ENCODE measurements at places on chromosomes 2 and 18.

GRCh38 chr2:69499242-69499641, 62.0 kb upstream of the NFU1 start:
- DNase-seq, result no peak

DNA sequence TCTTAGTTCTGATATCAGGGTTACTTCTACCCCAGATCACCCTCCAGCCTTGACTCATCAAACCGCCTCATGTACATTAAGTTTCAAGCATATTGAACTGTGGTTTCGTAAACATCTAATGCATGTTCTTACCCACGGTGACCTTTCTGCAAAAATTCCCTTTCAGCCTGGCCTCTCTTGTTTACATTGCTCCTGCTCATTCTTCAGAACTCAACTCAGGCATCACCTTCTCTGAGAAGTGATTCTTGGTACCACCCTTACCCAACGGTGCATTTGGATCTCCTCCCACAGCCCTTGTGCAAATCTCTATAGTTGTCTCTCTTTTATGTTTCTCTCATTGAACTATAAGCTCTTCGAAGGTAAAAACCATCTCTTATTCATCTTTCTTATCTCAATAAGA, 503.1 kb upstream of the PKDCC start:
- DNase-seq, result no peak

DNA sequence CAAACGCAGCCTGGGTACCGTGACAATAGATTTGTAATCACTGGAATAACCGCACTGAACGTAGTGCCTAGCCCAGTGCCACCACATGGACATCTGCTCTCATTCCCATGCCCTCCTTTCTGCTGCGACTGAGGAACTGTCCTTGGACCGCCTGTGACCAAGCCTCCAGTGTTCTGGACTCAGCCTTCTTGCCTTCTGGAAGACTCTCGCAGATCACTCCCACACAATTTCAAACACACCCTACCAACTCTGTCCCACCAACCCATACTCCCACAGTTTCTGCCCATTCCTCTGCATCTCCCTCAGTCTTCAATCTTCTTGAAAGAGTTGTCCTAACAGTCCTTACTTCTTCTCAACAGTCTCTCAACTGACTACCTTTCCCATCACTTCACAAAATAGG, 2.1 kb downstream of the RNF149 start:
- no peak for DNase-seq

GRCh38 chr2:121336528-121337294, 51.7 kb upstream of the TFCP2L1 start:
- DNase-seq, result no peak

DNA sequence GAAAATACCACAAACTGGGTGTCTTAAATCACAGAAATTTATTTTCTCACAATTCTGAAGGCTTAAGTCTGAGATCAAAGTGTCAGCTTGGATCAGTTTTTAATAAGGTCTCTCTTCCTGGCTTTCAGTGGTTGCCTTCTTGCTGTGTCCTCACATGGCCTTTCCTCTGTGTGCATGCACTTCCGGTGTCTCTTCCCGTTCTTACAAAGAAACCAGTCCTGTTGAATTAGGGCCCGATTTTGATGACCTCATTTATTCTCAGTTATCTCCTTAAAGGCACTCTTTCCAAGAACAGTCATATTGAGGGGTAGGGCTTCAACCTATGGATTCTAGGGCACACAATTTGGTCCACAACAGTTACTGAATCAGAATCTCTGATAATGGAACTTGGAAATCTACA, 5.4 kb upstream of the XIRP2 start:
- no peak for DNase-seq

- DNase-seq, result no peak
Observed at GRCh38 chr18:78622907-78623541, 356.6 kb upstream of the SALL3 start.

DNA sequence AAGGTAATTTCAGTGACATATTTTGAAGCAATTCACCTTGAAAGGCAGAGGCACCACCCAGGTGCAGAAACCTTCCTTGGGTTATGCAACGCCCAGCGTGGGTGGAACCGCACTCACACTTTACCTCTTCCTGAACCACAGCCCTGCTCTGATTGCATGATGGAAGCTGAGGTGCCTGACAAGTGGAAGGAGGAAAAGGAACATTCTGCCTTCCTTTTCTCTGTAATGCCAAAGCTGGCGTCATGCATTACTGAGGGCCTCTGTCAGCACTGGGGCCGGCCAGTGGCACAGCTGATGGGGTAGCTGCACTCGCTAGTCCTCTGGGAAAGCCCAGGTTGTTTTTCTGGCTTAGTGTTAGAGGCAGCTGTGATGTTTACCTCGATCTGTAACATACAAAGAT, 266.5 kb downstream of the NEDD4L start:
- no peak for DNase-seq

- no peak for DNase-seq
Observed at GRCh38 chr18:77851802-77852201, 602.2 kb downstream of the GALR1 start.

DNA sequence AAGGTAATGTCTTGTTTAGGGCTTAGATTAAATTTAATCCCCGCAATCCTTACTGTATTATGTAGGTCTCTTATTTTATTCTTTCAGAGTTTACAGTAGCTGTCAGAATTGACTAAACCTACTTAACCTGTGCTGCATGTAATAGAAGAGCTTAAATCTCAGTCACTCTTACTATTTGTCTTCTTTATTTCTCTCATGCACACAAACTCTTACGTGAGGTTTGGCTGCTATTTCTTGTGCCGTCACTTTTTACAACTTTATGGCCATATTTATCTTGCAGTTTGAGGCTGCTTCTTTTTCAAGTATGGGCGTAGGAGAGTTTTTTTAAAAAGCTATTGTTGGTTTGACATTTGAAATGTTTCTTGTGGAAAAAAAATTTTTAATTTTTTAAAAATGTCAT, 12.0 kb downstream of the DNAJC10 start:
- DNase-seq, result no peak

DNA sequence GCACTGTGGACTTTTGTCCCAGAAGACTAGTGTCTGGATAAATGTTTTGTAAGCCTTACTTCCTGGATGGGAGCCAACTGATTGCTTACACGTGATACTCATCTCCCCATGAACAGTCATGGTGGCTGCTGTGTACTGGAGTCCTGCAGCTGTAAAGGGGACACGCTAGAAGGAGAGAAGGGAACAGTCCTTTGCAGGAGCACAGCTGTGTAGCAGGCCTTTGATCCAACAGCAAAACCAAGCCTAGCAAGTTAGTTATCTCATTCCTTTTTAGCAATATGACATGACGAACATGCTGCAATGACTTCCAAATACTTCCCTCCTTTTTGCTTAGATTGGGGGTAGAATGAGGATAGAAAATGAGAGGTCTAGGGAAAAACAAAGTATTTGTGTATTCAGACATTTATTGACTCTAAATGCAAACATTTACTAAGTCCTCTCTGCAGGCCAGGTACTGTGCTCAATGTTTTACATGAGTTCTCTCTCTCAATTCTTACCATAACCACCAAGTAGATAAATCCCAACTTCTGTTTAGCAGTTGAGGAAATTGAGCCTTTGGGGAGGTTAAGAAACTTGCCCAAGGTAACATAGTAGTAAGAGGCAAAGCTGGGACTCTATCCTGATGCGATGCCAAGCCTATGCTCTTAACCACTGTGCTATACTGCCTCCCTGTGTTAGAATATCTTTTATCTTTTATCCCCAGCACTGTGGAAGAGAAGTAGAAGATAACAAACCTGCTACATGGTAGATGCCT, 55.4 kb upstream of the CD28 start:
- DNase-seq, result peak; percentile 26

- DNase-seq, result no peak
Observed at GRCh38 chr2:42077343-42077742, 29.5 kb downstream of the PKDCC start.

GRCh38 chr2:26356111-26356510, 9.5 kb upstream of the ADGRF3 start:
- no peak for DNase-seq

GRCh38 chr18:11883153-11883552, 25.0 kb downstream of the MPPE1 start:
- no peak for DNase-seq

- DNase-seq, result no peak
Observed at GRCh38 chr2:235596272-235596671, 102.4 kb downstream of the AGAP1 start.

- DNase-seq, result no peak
Observed at GRCh38 chr2:45178854-45179253, 169.6 kb upstream of the SIX2 start.

DNA sequence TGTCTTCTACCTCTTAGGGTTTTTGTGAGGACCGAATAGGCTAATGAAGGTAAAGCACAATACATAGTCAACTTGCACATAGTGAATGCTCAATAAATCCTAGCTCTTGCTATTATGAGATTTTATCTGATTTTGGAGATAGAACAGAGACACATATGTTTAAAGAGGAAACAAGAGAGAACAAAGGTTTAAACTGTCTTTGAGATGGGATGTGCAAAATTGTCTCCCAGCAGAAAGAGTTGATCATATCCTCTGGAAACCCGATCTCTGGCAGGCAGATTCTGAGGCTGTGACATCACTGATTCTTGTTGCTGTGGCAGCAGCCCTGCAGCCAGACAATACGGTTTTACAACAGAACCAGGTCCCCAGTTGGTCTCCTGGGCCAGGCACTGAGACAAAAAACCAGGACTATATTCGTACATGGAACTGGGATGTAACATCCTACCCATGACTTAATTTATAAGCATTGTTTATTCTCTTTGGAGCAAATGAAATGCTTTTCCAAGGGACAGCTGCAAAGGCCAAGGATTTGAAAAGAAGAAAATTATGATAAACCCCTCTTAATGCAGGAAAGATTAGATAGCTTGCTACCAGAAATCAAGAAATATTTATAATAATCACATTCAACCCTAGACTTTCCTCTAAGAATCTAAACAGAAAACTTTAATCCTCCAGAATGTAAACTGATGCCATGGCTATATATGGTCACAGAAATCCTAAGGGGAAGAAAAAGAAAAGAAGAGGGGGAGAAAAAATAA, 80.2 kb downstream of the SLC8A1 start:
- DNase-seq, result no peak

GRCh38 chr2:151297882-151298281, 8.4 kb upstream of the NMI start:
- no peak for DNase-seq

- no peak for DNase-seq
Observed at GRCh38 chr2:180416627-180417026, 409.5 kb upstream of the CWC22 start.

DNA sequence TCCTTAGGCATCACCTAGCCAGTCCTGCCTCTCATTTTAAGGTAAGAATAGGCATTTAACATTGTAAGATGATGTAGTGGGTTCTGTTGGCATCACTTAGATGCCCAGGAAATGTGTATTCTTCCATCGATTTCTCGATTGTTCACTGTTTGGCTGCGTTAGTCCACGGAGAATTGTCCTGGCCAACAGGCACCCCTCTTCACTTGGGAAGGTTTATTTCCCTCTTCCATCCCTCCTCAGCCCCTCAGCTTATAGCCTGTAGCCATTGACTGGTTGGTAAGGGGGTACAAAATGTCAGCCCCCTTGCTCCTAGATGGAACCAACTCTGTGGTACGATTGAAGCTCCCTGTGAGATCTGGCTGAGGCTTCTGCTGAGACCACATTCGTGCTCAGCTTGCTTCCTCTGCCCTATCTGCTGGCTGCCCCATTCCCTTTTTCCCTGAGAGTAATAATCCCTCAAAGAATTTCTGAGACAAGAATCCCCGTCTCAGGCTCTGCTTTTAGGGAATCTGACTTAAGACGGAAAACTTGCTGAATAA, 43.4 kb downstream of the PLEKHA3 start:
- no peak for DNase-seq

DNA sequence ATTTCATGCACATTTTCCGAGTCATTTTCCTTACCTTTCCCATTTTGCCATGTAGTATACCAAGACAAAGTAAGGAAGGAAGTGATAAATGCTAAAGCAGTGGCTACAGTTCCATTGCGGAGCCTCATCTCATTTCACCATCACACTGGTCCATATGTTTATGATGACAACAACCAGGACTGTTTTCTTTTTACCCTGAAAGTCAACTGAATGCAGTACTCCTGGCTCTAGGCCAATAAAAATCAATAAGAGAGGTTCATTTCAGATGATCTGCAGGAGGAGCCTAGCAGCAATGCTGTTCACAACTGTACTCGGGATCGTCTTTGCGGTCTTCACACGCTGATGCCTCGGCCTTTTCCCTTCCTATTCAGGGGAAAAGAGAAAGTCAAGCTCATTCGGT, 4.7 kb downstream of the MGAT4A start:
- no peak for DNase-seq

GRCh38 chr18:78082816-78083215, 833.2 kb downstream of the GALR1 start:
- DNase-seq, result no peak

DNA sequence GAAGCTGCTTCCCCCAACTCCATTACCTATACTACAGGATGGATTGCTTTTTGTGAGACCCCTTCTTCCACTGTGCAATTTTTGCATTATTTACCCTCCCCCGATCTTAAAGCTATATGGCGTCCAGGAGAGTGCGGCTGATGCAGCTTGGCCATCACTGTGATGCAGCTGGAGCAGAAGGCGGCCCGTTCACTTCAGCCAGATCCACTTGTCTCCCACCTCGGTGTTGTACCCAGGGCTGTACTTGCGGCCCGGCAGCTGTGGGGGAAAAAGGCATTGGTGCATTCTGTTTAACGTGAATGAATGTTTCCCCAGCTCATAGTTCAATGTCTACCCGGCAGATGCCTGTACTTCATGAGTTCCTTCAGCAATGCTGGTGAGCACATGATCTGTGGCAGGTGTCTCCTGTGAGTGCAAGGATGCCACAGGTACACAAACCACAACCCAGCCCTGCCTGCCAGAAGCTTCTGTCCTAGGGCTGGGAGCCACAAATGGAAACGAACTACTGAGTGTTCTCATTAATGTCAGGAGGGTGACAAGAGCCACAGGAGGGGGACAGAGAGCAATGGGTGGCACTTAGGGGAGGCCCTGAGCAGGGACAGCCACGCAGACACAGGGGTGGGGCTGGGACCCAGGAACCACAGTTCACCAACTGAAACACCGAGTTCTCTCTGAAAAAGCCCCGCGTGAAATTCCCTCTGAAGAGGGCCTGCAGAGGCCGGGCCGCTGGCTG, 64.0 kb downstream of the NDUFA10 start:
- DNase-seq, result no peak

DNA sequence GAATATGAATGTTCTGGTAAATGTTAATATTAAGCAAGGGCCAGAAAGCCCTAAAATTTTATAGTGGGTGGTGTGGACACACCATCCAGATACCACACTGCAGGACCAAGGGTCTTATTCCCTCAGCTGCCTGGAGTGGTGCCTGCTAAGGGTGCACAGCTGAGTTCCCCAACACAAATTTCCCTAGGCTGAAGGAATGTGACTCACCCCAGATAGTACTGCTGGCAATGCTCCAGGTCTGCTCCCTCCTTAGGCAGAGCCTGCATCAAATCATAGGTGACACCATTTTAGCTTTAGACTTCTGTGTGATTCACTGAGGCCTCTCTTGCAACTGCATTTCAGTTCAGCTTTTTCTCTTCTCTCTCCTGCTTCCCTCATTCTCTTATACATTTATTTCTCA, 321.1 kb downstream of the SATB2 start:
- peak; percentile 50 for DNase-seq

GRCh38 chr2:190532581-190532980, 1.9 kb downstream of the NEMP2 start:
- DNase-seq, result no peak

- DNase-seq, result peak; percentile 19
Observed at GRCh38 chr2:42254186-42254895, 85.2 kb downstream of the EML4 start.

- peak; percentile 39 for DNase-seq
Observed at GRCh38 chr2:168851674-168852320, 38.4 kb downstream of the SPC25 start.
